ENCODE measurements at places on chromosomes 12 and 14.

GRCh38 chr12:114936148-114937079, 252.4 kb upstream of the TBX3 start:
- no peak for ATAC-seq

- ATAC-seq: no peak
These were observed 37.1 kb downstream of the PPFIA2 start for GRCh38 chr12:81722004-81722403.

- no peak for ATAC-seq
These were observed 85.6 kb upstream of the DIO3 start for GRCh38 chr14:101475456-101476257.

- ATAC-seq: no peak
These were observed 50.5 kb downstream of the B4GALNT3 start for GRCh38 chr12:510071-510825.

DNA sequence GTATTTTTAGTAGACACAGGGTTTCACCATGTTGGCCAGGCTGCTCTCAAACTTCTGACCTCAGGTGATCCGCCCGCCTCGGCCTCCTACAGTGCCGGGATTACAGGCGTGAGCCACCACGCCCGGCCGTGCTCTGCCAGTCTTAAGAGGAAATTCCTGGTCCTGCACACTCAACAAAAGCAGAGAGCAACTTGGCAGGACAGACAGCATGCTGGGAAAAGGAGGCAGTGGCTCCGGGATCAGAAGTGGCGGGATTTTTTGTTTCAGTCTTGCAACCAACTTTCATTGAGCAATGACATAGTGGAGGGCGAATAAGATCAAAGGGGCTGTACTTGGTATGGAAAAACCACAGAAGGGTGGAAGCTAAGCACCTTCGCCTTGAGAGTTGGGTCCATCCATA, 2.1 kb downstream of the CKAP4 start:
- no peak for ATAC-seq

DNA sequence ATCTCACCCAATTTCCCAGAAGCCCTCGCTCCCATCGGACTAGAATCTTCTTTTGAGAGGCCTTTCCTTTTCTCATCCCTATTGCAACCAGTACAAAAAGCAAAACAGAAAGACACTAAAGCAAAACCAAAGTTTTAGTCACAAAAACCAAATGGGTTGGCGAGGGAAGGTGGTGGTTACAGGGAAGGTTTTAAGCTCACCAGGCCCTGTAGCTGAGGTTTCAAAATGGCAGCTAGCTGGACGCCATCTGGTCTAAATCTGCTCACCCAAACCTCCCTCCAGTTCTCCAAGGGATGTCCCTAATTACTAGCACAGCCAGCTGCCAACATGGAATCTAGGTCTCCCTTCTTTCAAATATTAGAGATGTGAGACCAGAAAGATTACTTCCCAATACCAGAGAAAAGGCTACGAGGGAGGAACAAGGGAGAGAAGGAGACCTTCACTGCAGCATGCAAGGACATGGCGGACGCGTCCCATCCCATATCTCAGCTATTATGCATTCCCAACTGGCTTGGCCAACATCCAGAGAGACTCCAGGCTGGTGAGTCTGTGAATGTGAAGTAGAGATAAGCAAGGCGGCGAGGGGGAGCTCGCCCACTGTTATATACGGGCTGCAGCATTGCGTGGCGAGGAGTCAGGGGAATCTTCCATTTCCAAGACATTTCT, 70.8 kb downstream of the DPF3 start:
- no peak for ATAC-seq

DNA sequence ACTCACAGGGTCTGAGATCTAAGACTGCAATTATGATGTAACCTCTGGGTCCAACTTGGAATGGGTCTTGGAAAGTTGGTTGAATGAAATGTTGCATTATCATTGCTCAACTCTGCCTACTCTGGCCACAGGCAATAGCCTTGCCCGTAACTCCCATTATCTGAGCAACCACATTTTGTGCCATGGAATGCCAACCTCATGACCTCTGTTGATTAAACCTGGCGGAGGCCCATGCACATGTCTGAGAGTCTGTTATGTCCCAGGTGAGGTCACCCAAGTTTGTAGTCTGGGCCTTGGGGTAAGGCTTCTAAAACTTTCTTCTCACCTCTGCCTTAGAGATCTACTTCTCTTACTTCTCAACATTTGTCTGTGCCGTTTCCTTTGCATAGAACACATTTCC, 140.9 kb downstream of the TBX5 start:
- ATAC-seq: no peak

GRCh38 chr14:70886421-70887206, 20.6 kb upstream of the PCNX1 start:
- peak; percentile 61 for ATAC-seq

DNA sequence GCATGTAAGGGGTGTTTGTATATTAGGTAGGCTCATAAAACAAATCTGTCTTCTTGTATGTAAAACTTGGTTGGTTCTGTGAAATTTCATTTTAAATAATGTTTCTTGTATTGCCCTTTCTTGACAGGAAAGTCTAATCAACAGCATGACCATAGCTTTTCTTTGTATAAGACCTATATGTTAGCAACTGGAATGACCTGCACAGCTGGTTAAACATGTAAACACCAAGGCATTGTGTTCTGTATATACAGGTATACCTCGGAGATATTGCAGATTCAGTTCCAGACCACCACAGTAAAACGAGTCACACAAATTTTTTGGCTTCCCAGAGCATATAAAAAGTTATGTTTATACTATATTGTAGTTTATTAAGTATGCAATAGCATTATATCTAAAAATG, 183.6 kb downstream of the ERC1 start:
- no peak for ATAC-seq

DNA sequence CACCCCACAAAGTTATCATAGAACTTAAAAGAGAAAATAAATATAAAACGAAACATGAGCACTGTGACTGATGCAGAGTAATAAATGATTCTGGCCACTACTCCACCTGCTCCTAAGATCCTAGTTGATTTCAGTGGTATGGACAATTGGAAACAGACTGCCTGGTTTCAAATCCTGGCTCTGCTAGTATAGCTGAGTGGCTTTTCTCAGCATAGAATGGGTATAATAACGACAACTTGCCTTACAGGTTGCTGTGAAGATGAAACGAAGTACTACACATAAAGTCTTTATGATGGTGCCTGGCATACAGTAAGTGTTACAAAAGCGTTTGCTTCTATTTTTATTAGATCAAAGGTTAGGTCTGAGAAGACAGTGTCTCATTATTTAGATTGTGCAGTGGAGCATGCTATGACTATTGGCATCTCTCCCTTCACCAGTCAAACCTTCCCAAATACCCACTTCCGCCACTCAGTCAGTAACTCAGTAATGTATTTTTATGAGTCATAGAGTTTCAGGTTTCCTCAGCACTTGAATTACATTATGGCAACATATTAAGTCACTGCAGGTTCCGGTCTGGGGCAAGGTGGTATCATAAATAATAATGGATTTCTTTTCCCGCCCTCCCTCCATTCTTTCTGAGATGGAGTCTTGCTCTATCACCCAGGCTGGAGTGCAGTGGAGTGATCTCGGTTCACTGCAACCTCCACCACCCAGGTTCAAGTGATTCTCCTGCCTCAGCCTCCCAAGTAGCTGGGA, 29.7 kb upstream of the NR2C1 start:
- ATAC-seq: peak; percentile 97

DNA sequence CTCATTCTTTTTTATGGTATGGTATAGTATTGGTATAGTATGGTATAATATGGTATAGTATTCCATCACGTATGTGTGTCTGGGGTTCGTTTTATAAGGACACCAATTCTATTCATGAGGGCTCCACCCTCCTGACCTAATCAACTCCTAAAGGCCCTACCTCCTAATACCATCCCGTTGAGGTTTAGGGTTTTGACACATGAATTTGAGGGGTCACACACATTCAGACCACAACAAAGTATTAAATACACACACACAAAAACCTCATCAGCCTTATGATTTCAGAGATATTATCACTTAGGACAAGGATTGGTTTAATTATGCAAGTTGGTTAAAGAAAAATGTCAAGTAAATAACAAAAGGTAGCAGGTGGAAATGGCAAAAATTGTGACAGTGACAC, 54.1 kb upstream of the CHST11 start:
- ATAC-seq: no peak

Measured in activated CD4-positive, CD25-positive, alpha-beta regulatory T cell treated with anti-CD3 and anti-CD28 coated beads, Interleukin-2, amount 50 U/mL, for 24 hours (primary cell).